ENCODE measurements at places on chromosomes 3 and 15.

- no peak for DNase-seq
Measured at GRCh38 chr15:71683411-71684274, 126.7 kb upstream of the NR2E3 start.

DNA sequence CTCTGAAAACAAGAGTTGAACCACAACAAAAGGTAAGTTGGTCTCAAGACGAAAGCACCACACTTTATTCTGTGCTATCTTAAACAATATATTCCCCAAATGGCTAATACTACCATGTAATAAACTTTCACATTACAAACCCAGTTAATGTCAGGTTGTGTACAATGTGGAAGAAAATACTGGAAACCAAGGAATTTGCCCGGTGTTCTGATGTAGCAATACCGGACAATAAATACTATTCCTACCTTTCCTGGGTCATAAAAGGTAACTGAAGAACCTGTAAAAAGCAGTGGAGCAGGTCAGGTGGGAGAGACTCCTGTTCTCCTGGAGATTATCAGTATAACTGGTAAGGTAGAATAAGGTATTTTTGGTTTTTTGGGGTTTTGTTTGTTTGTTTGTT lies 3.9 kb downstream of the CFAP44 start:
- no peak for DNase-seq

GRCh38 chr3:161796780-161797179 lies 300.2 kb downstream of the OTOL1 start:
- no peak for DNase-seq

- no peak for DNase-seq
Measured at GRCh38 chr3:149080699-149081091, 5.6 kb downstream of the HLTF start.

DNA sequence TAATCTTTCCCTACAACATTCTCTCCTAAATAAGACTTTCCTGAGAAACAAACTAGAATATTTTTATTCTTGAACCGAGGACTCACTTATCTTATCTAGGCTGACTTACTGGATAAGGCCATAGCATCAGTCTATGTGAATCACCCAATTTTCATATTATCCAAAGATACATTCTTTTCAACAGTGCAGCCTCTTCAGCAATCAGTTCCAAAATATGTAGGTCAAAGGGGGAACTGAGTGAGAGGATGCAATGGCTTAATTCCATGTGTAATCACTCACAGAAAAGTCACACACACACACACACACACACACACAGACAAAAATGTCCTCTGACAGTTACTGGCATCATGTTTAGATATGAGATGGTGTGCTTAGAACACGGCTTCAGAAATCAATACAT lies 31.5 kb upstream of the MECOM start:
- DNase-seq = no peak

DNA sequence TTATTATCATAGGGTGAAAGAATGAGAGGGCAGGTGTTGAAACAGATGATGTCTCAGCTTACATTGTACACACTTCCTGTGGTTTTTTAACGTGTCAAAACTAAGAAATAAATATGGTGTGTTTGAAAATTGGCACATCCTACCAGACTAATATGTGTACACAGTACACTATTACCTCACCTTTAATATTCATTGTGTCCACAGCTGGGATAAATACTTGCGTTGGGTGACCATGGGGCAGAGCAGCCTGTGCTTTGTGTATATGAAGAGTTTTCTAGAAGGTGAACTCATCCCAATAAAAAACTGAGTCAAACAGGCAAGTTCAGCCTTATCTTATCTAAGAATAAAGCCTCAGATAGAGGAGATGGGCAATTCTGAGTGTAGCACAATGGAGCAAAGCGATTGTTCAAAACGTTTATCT lies 17.3 kb downstream of the SUCNR1 start:
- DNase-seq = peak; percentile 98

DNA sequence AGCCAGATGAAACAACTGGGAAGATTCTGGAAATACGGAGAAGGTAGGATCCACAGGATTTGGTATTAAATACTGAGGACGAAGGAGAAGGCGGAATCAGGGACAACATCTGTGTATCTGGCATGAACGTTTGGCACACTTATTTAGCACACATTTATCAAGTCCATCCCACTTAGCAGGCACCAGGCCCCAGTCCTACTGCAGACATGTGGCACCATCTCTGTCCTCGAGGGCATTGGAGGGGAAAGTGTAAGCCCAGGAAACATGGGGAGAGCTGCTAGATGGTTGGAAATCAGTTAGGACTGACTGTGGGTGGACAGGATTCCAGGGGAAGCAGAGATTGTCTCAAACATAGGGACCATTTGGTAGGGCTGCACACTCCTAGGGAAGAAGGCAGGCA lies 29.0 kb upstream of the LCTL start:
- DNase-seq = no peak

DNA sequence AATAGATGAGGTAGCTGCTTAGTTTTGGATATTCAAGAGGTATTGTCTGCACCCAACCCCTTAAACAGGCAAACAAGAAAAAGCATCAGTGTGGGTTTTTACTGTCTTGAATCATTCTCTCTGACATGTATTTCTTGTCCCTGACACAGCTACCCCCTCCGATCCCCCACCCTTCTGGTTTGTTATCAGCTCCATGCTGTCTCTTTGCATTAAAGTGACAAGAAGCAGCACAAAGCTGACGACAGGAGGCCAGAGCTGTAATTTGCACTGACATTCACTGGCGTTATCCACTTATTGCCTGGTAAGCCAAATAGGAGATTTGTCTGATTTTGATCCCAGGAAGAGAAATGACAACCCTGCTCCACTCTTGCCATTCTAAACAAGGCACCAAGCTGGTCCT lies 83.3 kb upstream of the SNRK start:
- no peak for DNase-seq

DNA sequence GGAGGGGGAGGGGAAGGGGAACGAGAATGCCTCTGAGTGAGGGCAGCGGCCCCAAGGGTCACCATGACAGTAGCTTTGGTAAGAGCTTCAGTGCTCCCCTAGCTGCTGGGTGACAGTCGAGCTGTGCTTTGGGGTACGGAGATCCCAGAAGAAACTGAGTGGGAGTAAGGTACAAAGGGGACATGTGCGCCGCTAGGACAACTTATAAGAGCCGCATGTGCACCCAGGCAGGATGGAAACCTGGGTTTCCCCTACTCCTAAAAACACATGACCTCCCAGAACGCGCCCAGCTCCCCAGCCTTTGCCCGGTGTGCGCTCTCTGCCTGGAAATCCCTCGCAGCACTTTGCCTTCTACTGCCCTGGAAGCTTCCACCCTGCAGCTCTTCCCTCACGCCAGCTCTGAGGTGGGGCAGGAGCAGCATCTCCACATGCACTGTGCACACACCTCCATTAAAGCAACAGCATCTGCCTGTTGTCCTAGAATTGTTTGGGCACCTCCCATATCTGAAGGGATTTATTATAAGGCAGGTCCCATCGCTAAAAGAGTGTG lies 232.2 kb downstream of the ADAMTS17 start:
- DNase-seq = no peak

GRCh38 chr3:101216710-101217465 lies 103.5 kb downstream of the IMPG2 start:
- DNase-seq = no peak

DNA sequence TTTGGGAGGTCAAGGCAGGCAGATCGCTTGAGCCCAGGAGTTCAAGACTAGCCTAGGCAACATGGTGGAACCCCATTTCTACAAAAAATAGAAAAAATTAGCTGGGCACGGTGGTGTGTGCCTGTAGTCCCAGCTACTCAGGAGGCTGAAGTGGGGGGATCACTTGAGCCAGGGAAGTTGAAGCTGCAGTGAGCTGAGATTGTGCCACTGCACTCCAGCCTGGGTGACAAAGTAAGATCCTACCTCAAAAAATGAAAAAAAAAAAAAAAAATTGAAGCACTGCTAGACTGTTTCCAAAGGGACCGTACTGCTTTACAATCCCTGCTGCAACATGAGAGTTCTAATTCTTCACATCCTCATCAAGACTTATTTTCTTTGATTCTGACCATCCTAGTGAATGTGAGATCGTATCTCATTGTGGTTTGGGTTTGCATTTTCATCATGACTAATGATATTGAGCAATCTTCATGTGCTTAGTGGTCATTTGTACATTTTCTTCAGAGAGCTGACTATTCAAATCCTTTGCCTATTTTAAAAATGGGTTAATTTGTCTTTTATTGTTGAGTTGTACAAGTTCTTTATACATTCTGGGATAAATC lies 10.8 kb downstream of the CMTM8 start:
- no peak for DNase-seq

GRCh38 chr3:46958467-46959160 lies 17.9 kb downstream of the CCDC12 start:
- no peak for DNase-seq

GRCh38 chr3:69963643-69964042 lies 35.9 kb upstream of the SAMMSON start:
- no peak for DNase-seq

DNA sequence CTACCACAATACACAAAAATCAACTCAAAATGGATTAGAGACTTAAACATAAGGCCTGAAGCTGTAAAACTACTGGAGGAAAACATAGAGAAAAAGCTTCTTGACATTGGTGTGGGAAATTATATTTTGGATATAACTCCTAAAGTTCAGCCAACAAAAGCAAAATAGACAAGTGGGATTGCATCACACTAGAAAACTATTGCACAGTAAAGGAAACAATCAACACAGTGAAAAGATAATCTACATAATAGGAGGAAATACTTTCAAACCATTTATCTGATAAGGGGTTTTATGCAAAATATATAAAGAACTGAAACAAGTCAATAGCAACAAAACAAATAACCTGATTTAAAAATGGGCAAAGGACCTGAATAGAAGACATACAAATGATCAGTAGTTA lies 37.6 kb upstream of the TP63 start:
- no peak for DNase-seq

GRCh38 chr15:63169788-63170187 lies 12.5 kb upstream of the RPS27L start:
- no peak for DNase-seq

GRCh38 chr3:164620956-164621355 lies 457.3 kb downstream of the SI start:
- DNase-seq = no peak

DNA sequence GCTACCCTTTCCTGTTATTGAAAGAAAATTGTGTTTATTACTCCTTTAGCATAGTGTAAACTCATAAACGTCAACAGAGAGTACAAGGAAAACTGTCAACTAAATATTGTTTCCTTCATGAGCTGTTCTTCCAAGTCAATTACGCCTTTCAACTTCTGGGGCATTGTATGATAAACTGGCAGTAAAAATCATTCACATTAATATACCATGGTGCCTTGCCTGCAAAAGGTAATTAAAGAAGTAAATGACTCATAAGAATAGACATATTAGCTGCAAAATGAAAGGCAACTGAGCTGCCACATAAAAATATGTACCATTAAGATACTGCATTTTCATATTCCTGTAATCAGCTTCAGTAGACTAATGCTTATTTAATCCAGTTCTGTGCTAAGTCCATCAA lies 447.3 kb downstream of the FOXP1 start:
- DNase-seq = no peak

DNA sequence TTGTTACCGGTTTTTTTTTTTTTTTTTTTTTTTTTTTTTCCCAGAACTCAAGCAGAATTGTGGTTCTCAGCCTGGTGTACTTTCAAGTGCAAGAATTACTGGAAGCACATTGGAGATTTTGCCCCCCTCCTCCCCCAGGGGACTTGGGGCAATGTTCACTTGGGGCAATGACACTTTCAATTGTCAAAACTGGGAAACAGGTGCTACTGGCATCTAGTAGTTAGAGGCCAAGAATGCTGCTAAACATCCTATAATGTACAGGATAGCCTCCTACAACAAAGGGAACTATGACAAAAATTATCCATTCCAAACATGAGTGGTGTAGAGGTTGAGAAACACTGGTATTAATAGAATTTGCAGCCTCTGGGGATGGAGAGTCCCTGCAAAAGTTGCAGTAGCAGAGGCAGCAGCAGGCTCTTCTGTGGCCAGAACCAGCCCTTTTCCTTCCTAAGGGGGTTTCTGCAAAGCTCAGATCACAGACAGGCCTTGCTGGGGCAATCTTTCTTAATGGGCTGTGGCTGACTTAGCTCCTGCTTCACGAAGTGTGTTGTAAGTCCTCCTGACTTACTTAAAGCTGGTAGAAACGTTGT lies 144.3 kb upstream of the MRPS22 start:
- DNase-seq = no peak

DNA sequence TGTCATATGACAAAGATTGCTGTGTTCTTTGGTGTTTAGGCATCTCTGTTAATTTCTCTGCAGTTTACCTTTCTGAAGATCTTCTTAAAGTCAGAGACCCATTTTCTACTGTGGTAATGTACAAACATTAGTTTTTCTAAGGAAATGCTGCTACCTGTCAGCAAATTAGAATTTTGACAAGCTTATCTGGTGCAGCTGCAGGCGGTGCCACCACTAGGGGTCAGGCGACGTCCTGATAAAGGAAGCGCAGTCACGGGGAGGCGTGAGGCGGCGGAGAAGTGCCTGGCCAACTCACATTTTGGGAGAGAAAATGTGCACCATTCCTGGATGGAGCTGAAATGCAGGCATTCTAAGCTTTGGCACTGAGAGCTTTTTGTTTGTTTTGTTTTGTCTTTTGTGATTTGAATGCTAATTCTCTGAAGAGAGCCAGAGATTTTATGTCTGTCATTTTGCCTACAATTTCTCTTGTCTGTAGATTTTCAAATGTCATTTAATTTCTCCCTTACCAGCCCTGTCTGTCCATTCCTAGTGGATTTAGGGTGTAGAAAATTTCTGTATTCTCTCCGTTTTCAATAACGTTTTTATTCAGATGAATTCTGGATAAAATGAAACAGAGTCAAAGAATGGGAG lies 24.9 kb upstream of the SIAH2 start:
- DNase-seq = peak; percentile 83

- no peak for DNase-seq
Measured at GRCh38 chr3:177294221-177294620, 96.9 kb upstream of the TBL1XR1 start.

DNA sequence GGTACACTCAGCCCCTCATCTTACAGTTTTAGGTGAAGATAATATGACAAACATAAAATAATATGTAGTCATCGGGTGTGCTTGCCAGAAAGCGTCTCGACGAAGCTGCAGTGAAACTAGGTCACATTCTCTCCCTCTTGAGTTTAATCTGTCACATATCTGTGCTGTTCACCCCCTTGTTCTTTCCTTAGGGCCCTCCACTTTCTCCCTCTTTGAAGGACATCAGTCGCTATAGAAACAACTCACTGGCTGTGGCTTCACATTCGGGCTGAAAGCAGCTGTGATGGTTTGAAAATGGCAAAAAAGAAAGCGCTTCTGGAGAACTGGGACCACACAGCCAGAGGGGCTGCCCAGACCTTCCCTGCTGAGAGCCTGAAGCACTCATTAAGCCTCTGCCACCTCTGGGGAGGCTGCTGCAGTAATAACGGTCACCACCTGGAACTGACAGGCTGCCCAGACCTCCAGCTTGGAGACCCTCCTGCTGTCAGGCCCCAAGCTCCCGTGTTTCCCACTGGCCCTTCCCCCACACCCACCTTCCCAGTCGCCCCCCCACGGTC lies 50.3 kb downstream of the ABTB1 start:
- peak; percentile 80 for DNase-seq

GRCh38 chr3:172824229-172824628 lies 73.7 kb downstream of the ECT2 start:
- DNase-seq = no peak
